ENCODE measurements at places on chromosomes 7 and 10.

- DNase-seq, result no peak
These were observed 241.3 kb upstream of the ADARB2 start for GRCh38 chr10:1978584-1978983.

- no peak for DNase-seq
These were observed 128.9 kb downstream of the AMPH start for GRCh38 chr7:38502289-38502688.

DNA sequence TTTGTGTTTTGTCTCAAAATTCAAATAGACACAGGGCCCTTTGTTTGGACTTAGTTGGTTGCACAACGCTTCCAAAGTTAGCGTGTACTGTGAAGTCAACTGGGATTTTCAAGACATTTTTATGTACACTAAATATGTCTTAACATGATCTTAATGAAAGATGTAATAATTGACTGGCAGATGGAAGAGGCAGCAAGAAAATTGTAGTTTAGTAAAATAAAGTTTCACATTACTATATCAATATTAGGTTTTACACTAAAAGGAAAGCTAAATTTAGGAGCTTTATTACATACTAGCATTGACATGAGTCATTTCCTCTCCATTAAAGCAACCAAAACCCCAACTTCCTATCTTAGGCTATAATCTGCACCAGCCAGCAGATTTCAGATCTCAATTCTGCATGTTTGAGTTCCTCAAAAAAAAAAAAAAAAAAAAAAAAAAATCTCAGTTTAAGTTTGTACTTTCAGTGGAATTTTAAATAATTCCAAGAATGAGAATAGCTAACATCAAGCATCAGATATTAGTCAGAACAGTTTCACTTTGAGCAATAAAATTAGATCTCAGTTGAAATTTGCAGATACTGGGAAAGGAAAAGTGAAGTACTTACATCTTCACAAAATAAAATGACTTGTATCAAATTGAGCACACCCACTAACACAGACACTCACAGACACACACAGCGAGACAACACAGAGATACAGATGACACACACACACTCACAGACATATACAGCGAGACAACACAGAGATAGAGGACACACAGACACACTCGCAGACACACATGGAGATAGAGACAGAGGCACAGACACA lies 346.6 kb upstream of the KLF6 start:
- peak; percentile 97 for DNase-seq

DNA sequence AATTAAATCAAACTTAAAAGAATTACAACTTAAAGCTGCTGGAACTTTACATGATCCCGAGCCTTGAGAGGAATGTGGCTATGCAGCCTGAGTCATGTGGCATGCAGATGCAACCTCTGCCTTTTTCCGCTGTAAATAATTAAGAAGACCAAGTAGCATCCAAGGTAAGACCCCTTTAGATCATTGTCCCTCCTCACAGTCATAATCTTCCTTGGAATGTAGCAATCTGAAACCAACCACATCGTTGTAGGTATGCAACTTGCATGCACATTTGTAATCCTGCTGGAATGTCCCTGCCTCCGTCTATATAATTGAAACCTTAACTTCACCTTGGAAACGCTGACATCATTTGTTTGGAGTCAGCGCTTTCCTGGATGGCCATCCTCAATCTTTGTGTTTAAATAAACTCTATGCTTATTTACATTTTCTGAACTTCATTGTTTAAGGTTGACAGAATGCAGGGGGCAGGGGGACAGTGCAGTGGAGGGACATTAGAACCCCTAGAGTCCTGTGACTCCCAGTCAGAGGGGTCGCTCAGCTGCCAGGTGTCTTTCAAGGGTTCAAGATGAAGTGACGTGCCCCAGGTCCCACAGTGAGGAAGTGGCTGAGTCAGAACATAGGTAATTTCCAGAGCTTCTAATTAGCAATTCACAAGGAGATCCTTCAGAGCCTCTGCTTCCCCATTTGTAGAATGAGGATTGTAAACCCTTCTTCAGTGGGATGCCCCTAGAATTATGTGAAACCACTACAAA lies 110.7 kb downstream of the RALA start:
- DNase-seq, result peak; percentile 85

DNA sequence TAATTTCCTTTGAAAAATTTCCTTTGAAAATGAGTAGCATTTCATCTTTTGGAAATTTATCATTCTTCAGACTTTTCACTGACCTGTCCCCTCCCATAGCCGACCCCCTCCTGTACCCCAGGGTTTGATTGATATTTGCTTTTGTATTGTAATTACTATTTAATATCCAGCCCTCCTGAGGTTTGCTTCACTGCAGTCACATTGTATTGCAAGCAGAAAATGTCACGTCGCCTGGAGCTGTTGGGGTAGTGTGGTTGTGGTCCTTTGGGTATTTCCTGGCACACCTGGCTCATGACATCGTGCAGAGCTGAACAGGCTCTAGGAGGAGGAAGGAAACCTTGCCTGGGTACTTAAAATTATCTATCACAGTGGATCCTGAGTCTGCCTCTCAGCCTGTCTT lies 116.1 kb downstream of the INSYN2A start:
- no peak for DNase-seq

GRCh38 chr10:116733566-116733965 lies 8.8 kb downstream of the HSPA12A start:
- DNase-seq, result peak; percentile 86

DNA sequence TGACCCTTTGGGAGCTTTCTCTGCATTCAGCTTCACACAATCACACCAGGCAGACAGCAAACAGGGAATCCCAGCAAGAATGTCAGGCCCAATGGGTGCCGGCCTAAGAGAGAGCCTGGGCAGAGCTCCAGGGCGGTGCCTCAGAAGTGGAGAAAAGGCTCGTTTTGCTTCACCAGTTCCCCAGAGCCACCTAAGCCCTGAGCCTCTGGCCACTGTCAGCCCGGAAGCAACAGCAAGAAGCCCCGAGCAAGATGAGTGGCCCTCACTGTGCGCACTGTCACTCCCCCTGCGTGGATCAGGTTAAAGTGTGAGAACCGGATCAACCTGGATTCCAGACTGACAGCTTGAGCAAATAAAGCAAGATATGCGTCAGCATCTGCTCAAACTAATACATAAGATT lies 14.7 kb downstream of the CNPY1 start:
- DNase-seq, result no peak

DNA sequence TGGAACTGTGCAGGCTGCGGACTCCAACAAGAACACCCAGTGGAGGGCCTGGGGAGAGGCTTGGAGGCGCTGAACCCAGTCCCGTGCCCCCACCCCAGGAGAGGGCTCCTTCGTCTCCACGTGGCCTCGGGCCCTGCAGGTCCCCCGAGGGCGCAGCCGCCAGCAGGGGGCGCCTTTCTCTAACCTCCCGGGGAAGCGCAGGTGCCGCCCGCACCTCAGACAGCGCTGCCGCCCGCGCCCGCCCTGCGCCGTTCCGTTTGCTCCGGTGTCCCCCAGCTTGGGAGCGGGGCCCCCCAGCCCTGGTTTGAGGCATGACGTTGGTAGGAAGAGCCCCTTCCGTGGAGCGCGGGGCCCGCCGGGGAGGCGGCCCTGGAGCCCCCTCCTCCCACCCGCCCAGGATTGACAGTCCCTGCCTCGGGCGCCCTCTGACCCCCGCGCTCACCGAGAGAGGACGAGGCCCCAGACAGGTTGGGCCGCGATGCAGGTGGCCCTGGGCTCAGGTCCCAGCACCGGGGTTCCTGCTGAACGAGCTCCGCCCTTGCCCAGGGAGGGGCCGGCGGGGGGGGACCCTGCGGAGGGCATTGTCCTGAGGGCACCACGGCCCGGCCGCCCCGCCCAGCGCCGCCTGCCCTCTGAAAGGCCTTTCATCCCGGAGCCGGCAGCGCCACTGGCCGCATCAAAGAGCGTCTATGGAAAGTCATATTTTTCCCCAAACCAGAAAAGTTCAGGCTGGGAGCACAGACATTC lies 42.8 kb downstream of the FOXL3 start:
- DNase-seq, result peak; percentile 53

- DNase-seq, result no peak
These were observed 659.7 kb upstream of the IGFBP3 start for GRCh38 chr7:46580766-46581165.

DNA sequence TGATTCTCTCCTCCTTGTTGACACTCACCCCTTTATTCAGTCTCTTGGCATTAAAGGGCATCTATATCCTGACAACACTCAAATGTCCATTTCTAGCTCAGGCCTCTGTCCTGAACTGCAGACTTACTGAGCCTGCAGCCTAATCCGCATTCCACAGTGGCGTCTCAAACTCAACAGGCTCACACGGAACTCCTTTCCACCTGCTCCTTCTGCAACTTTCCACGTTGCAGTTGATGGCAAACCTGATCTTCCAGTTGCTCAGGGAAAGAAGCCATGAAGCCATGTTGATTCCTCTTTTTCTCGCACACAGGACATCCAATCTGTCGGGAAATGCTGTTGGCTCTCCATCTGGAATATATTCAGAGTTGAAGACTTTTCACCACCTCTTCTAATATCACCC lies 522.4 kb downstream of the CCSER2 start:
- DNase-seq, result no peak

DNA sequence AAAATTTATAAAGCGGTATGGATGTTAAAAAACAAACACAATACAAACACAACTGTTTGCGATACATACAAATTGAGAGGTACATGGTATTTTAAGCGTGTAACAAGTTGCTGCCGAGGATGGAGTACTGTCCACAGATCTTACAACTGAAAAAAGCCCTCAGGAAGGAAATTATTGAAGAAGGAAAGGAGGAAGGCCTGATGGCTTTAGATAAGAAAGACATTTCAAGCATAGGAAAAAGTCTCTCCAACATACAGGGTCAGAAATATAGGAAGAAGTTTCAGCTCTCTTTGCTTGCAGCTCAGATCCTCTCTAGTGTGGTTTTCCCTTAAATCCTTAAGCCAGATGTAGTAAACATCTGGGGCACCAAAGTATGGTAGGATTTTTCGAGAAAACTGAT lies 25.0 kb downstream of the RBM28 start:
- no peak for DNase-seq

Measured in EH (cell line).